Hair follicular keratinocyte (primary cell): ENCODE measurements at places on chromosomes 5 and 9. TPM values are rescaled to one million over a fixed set of nuclear protein-coding genes. Genes with fewer than 3 reads are reported as not detected.

Gene DMGDH
- not detected in 2 replicates for total RNA-seq

Gene IL7R
- total RNA-seq = 4.1 and 5.5 TPM in 2 replicates

Gene SPATA31A3
- not detected in 2 replicates for total RNA-seq

Gene RNF183
- not detected in 2 replicates for total RNA-seq

Gene TRAF1
- 0.38 and 1.4 TPM in 2 replicates for total RNA-seq

Gene FAM153A
- not detected in 2 replicates for total RNA-seq

Gene TRPM3
- total RNA-seq = not detected in 2 replicates

Gene FOXD4L4
- not detected in 2 replicates for total RNA-seq

Gene MARCHF3
- 1.5 and 2.1 TPM in 2 replicates for total RNA-seq
